ENCODE measurements at places on chromosomes 6 and 20.

DNA sequence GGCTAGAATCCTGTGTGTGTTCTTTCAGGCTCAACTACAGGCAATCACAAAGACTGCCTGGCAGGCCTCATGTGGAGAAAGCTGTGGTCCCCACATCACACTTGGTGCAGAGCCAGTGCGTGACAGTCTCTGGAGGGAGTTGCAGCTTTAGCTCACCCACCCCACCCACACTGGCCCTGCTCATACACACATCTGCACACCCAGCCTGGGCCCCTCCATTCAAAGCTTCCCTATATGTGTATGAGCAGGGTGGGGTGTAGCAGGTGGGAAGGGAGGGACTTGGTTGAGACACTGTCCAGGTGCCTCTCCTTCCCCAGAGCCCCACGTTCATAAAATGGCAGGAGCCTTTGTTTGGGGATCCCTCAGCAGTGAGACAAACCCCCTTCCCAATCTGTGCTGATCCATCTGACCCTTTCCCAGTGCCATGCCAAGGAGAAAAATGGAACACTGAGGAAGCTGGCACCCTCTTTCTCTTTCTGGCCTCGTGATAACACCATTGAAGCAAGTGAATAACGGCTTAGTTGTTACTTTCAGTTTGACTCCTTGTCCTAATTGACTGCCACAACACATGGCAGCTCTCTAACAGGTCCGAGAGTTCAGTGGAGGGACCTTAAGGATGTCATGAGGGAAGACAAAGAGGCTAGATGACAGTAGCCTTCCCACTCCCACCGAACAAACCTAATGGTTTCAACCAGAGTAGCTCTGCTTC, 53.8 kb upstream of the NRSN1 start:
- no peak for DNase-seq

- no peak for DNase-seq
Measured at GRCh38 chr6:105985816-105986632, 100.1 kb upstream of the PRDM1 start.

DNA sequence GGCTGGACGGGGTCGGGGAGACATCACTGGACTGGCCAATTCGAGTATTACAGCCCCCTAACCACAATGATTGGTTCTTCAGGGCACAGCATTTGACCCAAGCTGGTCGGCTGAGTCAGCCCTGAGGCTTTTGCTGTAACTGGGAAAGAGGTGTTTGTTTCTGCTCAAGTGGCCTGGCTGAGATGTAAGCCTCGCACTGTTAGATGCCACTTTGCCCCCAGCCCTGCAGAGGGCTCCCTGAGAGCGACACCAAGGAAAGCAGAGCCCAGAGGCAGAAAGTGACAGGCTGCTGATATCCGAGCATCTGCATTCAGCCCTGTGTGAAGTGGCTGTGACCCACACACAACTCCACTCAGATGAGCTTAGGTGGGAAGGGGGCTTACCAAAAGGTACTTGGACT, 19.4 kb downstream of the ERGIC3 start:
- DNase-seq, result no peak

- DNase-seq, result no peak
Measured at GRCh38 chr20:17714597-17714996, 14.8 kb downstream of the BANF2 start.

- DNase-seq, result no peak
Measured at GRCh38 chr20:32753731-32754130, 8.5 kb upstream of the DNMT3B start.

- no peak for DNase-seq
Measured at GRCh38 chr6:74651948-74652842, 553.7 kb downstream of the COL12A1 start.

- no peak for DNase-seq
Measured at GRCh38 chr6:9581155-9581554, 833.7 kb downstream of the TFAP2A start.

- no peak for DNase-seq
Measured at GRCh38 chr6:74741646-74742045, 464.2 kb downstream of the COL12A1 start.

- DNase-seq, result no peak
Measured at GRCh38 chr6:160217073-160217472, 41.5 kb downstream of the SLC22A2 start.
